KBM-7 (cell line): ENCODE measurements at places on chromosomes 3 and 15.
A peak's percentile ranks its signal among the peaks of the same experiment; 100 is the strongest.

- DNase-seq = no peak
Observed at GRCh38 chr3:187769771-187770170, 24.5 kb upstream of the BCL6 start.

GRCh38 chr3:45665101-45665572, 24.1 kb upstream of the SACM1L start:
- peak; percentile 72 for DNase-seq

GRCh38 chr3:170200987-170201386, 19.5 kb upstream of the PHC3 start:
- DNase-seq = no peak

DNA sequence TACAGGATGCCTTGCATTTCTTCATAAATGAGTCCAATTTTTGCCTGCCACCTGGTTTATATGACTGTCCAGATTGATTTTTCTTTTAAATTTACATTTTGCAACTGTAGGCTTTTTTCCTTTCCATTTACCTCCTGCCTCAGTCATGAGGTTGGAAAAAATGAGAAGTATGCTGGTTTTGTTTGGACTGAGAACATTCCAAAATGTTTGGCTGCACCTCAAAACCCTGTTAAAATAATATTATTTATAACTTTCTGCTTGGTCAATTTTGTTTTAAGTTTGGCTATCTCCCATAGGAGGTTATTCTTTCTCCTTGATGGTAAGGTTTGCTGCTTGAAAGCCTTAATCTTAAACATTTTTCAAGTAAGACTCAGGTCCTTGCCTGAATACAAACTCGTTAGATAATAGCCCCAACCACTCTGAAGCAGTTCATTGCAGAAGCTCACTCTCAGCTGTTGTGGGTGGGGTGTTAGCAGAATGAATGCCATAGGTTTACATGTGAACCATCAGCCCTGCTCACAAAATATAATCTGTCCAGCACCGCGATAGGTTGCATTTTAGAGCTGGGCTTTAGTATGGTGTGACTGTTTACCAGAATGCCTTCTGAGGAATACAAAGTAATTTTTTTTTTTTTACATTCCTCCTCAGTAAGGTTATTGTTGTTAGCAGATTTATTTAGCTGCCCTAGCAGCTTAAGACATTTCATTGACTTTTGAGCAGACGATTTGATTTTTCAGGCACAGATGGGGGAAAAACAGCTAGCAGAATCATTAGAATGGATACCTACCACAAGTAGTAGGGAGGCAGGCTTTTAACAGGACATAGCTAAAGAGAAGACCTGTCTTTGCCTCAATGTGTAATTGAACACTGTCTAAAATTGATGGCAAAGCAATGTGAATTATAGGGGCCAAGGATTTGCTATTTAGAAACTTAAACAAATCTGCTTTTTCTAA, 630.8 kb upstream of the KCNMB2 start:
- no peak for DNase-seq

GRCh38 chr3:126197854-126198584, 17.6 kb upstream of the ALDH1L1 start:
- DNase-seq = peak; percentile 73

DNA sequence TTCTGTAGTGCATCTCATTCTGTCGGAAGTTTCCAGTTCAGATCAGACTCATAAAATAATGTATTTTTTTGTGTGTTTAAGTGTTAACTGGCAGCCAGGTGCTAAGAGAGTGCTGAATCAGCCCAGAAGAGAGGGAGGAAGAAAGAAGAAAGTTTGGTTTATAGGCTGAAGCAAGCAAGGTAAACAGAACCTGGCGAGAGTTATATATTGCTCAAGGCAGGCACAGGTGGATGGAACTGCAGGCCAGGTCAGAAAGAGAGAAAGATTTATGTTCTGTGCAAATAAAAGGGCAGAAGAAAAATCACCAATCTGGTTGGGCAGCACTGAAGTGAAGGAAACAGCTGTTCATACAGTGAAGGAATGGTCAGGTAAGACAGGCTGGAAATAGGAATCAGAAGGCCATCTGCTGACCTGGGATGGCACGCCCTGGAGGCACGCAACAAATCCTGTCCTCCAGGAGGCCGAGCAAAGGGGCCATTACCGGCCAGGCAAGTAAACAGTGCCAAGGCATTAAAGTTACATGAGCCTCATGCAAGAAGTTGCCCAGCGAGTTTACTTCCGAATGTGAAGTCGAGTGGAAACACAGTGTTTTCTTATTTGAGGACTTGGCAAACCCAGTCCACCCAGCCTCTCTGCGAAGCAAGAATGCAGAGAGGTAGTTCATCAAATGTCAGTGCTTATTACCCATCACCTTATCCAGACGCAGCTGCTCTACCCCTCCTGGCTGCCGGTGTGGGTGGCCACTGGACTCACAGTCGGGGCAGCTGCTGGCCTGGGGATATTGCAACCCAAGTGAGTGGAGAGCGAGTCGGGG, 309.8 kb downstream of the VPS13C start:
- DNase-seq = no peak

- DNase-seq = no peak
Observed at GRCh38 chr3:124248471-124249028, 256.6 kb upstream of the ROPN1 start.

DNA sequence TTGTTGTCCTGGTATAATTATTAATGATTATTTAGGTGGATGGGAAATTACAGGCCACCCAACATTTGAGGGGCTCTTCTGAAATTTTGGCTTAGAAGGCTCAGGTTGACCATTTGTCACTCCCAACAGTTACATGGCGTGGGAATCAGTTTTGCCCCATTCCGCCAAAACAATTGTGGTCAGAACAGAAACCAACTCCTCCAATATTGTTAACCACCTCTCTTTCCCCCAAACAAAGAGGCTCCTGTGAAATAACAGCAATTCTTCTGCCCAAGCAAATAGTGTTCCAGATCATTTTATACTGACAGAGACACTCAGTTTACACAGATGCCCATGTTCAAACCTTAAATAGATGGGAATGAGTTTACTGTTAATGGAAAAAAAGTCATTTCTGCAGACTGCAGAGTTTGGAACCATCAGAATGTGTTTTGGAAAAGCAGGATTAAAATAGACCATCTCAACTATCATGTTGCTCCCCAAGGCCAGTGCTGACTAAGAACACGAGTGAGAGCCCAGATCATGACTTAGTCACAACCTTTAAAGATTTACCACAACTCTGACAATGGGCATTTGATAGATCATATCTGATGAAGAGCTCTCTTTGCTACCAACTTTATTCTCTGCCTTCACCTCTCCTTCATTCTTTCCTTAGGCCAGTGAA, 102.1 kb downstream of the DUT start:
- no peak for DNase-seq

DNA sequence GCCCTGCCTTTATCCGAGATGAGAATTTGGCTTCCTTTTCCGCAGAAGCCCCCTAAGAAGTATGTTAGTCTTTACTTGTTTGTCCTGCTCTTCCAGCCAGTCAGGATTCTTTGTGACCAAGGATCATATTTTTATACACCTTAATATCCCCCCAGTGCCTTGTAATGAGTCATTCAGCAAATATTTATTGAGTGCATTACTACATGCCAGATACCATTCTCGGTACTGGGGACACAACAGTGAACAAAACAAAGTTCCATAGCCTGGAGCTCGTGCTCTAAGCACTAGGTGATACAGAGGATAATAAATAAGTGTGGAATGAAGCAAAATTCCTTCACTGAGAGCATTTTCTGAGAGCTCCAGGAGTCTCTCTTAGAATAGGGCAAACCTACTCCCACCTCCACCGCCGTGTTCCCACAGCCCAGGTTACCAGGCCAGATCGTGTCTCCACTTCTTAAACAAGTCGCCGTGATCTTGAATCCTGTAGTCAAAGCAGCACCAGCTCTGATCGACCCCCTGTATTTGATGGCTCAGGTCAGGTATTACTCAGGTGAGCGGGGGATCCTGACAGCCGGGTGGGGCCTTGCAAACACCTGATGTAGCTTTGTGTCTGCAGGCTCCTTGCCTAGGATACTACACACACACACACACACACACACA, 18.5 kb downstream of the TTC21A start:
- DNase-seq = no peak

GRCh38 chr15:69116391-69116790, 44.0 kb upstream of the GLCE start:
- no peak for DNase-seq

- DNase-seq = no peak
Observed at GRCh38 chr3:126858887-126859286, 124.0 kb upstream of the PLXNA1 start.

DNA sequence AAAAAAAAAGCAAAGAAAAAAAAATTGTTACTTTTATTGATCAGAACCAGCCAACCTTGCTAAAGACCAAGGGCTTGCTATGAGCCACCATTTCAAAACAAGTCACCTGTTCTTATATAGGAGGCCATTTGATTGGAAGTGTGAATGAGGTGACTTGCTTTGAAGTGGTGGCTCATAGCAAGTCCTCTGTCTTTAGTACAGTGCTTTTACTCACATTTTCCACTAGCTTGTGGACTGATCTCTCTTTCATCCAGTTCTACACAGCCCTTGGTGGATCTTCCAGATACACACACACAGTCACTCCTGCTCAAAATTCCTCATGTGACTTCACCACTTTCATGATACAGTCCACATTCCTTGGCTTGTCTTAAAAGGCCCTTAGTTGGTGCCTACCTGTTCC, 13.5 kb downstream of the CLSTN2 start:
- no peak for DNase-seq

- DNase-seq = peak; percentile 68
Observed at GRCh38 chr15:34582461-34583371, 735 bp downstream of the GOLGA8B start.

DNA sequence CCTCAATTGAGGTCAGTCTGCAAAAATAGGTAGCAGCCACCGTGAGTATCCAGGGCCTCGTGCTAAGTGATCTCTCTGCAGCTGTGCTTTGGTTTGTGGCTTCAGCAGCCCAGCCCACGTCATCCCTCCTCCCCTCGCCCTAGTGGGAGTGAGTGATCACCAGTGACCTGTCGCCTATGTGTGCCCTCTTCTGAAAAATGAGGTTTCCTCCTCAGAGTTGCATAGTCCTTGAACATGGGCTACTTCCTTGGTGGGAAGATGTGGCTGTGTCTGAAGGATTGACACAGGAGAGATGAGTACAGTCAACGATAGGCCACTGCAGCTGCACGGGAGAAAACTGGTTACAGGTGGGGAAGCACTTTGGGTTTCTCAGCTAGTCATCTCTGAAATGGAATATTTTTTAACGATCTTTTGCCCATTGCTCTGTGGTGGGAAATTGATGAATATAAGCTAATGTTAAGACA, 144.8 kb upstream of the BHLHE40 start:
- DNase-seq = peak; percentile 71

DNA sequence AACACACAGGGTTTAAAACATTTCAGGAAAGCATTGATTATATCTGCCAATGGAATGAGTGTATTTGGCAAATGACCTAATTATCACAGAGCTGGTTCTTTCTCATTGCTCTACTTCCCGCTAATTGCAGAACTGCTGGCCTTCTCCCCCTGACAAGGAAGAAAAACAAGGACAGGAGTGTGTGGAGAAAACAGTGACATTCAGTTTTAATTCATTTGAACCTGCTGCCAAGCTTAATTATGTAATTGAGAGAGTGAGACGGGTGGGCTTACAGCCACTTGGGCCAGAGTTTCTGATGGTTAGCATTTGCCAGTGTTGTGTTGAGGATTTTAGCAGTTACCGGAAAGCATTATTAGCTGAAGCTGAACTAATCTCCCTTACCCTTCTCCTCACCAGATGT, 301.4 kb downstream of the RBMS3 start:
- DNase-seq = no peak

- peak; percentile 25 for DNase-seq
Observed at GRCh38 chr3:105686278-105686897, 182.4 kb downstream of the CBLB start.

GRCh38 chr15:77036537-77037387, 34.1 kb downstream of the TSPAN3 start:
- no peak for DNase-seq

DNA sequence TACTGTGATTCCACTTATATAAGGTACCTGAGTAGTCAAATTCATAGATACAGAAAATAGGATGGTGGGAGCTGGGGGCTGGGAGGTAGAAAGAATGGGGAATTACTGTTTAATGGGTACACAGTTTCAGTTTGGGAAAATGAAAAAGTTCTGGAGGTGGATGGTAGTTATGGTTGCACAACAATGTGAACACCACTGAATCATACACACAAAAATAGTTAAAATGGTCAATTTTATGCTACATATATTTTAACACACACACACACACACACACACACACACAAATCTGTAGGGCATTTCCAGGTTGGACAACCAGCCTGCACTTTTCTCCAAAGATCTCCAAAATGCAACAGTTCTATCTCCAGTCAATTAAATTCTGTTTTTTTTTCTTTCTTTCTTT, 1.4 kb downstream of the CCDC32 start:
- no peak for DNase-seq

DNA sequence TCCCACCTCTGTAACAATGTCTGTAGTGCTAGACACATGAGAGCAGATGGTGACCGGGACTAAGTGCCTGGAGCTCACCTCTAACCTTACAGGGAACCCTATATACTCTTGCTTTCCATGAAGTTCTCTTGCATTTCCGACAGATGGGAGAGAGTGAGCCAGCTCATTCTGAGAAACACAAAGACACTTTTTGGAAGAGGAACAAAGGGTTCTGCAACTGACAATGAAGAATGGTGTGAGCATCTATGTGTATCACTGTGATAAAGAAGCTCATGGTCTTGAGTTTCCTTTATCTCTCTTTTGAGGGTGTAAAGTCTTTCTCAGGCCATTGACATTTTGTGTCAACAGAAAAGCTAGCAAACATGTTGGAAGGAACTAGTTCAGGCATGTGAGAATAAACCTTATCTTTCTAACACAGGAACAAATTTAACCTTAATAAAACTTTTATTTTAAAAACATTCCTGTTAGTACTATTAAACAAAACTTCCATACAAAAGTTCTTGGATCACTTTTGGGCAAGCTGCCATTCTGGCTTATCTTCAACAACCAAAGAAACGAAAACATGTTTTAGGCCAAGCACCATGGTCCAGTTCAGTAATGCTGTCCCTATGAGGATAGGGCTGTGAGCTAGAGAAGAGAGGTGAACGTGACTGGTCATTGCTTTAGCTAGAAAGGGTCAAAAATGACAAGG, 142.7 kb downstream of the THRB start:
- no peak for DNase-seq

GRCh38 chr3:185781759-185782158, 43.1 kb downstream of the IGF2BP2 start:
- DNase-seq = no peak

DNA sequence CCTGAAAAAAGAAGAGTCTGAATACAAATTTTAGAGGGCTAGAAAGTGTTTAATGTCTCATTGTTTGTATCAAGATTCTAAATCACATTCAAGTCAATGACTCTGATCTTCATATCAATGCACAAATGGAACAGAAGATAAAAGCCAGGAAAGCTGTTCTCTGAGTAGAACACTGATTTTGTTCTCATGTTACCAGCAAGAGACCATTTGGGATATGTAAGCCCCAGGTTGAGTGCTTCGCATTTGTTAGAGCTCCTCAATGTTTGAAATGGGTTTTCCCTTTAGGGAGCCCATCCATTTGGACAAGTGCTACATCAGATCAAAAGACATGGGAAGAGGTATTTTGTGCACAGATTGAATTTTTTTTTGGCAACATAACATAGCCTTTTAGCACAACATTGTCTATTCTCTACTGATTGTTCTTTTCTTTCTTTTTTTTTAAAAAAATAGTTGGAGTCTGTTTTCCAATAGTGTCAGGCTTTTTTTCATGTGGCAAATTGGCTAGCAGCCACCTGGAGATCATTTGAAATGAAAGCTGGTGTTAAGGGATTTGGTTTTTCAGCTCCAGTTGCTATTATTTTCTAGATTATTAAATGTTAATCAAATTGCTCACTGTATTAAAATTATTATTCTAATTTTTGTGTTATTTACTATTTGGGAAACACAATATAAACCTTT, 74.5 kb upstream of the ZPLD1 start:
- no peak for DNase-seq
